ENCODE measurements at places on chromosomes 1 and 21.

DNA sequence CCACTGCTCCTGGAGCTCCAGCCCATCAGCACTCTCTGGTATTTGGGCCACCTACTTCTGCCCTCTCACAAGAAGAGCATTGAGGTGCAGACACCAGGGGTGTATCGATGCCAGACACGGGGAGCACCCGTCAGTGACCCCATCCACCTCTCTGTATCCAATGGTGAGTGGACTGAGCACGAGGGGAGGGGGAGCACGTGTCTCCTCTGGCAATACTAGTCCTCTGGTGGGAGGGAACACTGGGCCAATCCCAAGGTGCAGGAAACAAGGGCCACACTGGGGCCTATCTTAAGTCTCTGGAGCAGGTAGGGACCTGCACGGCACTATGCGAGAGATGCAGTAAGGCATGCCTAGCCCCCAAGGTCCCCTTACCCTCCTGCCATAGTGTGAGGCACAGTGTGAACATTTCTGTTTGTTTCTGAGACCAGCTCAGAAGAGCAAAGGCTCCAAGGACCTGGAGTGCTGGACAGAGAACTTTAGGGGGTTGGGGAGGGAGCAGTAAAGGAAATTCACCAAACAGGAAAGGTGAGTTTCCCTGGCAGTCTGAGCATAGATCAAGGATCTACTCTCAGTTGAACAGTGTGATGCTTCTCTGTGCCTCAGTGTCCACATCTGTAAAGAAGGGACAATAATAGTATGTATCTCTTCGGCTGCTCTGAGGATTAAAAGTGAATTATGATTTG, 2.3 kb downstream of the FCRLB start:
- no peak for DNase-seq

DNA sequence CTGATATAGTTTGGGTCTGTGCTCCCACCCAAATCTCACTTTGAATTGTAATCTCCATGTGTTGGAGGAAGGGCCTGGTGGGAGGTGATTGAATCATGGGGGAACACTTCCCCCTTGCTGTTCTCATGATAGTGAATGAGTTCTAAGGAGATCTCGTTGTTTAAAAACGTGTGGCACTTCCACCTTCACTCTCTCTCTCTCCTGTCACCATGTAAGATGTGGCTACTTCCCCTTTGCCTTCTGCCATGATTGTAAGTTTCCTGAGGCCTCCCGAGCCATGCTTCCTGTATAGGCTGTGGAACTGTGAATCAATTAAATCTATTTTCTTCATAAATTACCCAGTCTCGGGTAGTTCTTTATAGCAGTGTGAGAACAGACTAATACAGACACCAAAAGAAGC, 40.4 kb downstream of the FRRS1 start:
- no peak for DNase-seq

DNA sequence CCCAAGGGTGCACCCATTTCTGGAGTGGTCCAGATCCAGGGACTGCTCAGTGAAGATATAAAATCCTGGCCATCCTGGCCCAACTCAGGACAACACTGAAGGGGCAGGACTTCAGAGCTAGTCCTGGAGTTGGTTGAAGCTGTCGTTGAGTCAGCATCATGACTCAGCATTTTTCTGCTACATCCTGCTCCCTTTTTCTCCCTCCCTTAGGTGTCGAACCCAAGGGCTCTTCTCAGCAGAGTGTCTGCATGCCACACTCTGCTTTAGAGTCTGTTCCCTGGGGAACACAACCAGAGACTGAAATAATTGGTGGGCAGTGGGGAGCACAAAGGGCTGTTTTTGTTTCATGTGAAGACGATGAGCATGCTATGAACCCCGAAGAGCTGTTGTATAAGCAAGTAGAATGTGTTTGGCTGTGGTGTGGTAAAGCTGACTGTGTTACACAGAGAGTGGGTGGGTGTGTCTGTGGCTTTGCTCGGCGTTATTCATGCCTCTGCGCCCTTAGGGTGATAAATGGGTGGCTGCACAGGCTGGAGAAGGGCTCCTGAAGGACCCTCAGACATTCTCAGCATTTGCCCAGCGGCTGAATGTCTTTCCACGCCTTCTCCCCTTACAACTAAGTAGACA, 167.2 kb downstream of the CYYR1 start:
- peak; percentile 90 for DNase-seq

GRCh38 chr1:69639159-69639558, 71.4 kb downstream of the LRRC7 start:
- DNase-seq: no peak

- DNase-seq: no peak
These were observed 21.9 kb upstream of the MNDA start for GRCh38 chr1:158809256-158809655.

DNA sequence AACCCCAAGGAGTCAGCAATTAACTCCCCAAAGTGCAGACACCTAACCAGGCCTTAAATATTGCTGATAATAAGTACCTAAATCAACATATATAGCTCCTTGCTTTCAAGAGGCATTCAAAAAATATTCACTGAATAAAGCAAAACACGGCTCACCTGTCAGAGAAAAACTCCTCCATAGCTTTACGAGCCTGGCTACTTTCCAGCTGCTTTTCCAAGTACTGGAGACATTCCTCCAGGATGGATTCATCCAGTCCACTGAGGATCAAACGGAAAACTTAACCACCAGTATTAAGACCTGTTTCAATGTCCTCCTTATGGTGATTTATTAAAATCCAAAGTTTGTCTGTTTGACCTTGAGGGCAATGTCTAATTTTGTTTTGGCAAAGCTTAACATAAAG, 44.6 kb downstream of the UBR4 start:
- peak; percentile 28 for DNase-seq

DNA sequence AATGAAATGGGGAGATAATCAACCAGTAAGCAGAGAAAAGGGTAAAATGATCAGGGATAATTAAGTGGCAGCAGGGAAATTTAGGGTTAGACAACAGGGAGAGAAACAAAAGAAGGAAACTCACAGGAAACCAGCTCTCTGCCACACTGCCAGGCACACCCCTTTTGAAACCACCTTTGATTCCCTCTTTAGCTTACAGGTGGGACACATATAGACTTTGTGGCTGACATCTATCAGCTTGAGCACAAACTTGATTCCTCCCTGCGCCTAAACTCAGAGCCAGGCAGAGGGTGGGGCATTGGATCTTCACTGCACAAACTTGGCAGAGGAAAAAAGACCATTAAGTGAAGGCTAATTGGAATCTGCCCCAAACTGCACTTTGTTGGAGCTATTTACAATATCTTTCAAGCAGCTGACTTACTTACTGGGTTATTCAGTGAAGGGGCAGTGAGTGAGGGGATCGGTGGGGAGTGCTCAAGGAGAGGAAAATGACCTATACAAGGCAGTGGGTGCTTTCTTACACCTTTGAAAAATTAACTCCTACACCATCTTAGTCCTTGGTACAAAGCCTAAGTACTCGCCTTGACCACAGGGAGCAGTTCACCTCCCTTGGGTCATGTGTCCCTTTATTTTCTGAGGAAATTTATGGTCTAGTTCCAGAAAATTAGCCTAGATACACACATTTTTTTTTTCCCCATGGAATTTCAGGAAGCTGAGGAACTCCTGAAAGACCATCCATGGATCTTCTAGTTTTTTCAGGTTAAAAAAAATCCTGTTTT, 60.2 kb downstream of the PBX1 start:
- no peak for DNase-seq

- peak; percentile 95 for DNase-seq
These were observed 47.1 kb upstream of the IRF2BP2 start for GRCh38 chr1:234656944-234657654.

DNA sequence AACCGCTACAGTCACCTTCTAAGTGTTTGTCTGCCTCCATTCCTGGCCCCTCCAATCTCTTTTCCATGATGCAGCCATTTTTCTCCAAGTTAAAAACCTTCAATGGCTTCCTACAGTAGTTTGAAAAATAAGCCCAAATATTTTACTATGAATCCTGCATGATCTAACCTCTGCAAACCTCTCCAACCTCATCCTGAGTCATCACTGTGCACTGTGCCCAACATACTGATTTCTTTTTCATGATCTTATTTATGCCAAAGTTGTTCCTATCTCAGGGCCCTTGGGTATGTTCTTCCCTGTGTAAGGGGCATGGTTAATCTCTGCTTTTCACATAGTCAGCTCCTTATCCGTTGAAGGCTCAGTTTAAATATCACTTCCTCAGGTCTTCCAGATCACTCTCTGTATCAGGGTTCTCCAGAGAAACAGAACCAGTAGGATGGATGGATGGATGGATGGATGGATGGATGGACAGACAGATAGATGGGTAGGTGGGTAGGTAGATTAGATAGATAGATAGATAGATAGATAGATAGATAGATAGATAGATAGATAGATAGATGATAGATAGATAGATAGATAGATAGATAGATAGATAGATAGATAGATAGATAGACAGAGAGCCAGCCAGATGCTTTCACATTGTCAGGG, 18.1 kb upstream of the PTPN14 start:
- peak; percentile 73 for DNase-seq

DNA sequence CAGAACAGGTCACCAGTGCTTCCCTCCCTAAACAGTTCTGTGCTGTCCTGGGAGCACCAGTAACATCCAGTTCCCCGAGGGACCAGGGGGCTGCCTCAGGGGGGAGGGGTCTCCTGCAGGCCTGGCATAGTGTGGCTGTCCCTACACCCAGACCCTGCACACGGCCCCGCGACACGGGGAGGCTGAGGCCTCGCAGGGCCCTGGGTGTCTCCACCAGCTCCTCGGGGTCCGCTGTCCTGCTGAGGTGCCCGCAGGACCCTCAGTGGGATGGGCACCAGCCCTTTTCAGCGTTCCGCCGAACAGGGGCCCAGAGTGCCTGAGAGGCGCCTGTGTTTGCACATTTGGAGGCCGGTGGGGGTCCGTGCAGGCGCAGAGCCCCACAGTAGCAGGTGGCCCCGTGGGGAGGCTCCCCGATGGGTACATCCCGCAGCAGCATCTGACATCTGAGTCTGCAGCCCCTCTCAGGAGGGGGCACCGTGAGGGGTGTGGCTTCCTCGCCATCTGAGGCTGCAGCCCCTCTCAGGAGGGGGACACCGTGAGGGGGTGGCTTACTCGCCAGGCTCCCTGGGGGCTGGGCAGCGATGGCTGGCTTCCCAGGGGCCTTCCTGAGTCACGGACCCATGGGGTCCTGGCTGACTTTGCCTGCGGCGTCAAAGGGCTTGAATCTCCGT, 18.5 kb upstream of the C1orf159 start:
- DNase-seq: no peak

GRCh38 chr1:87030740-87031690, 116.6 kb downstream of the HS2ST1 start:
- no peak for DNase-seq

DNA sequence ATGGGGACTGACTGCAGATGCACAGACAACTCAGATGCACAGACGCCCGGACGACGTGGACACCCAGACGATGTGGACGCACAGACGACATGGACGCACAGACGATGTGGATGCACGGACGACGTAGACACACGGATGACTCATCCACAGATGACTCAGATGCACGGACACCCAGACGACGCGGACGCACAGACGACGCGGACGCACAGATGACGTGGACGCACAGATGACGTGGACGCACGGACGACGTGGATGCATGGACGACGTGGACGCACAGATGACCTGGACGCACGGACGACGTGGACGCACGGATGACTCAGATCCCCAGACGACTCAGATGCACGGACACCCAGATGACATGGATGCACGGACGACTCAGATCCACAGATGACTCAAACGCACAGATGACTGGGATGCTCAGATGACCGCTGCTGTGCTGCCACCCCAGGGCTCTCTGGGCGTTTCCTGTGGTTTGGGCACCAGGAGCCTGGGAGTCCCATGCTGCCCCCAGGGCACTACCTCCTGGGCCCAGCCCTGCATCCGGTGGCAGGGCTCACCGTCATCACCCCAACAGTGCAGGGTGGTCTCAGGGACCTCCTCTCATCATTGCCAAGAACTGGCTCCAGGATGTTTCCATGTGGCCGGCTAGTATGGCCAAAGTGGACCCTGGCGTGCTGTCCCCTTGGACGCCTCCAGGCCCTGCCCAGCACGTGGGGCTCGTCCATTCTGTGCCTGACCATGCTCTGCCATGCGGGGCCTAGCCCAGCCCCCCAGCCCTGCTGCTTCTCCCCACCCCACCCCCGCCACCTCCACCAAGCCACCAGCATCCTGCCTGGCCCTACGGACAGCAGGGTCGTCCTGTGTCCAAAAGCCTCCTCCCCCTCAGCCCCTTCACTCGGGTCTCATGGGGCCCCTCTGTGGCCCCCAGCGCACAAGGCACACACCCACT, 14.0 kb downstream of the FAAP20 start:
- peak; percentile 56 for DNase-seq

GRCh38 chr21:46368533-46369285, 44.8 kb downstream of the PCNT start:
- DNase-seq: no peak

GRCh38 chr1:21871943-21872342, 59.9 kb downstream of the LDLRAD2 start:
- DNase-seq: no peak

GRCh38 chr21:34688145-34688544, 19.4 kb downstream of the CLIC6 start:
- DNase-seq: no peak

DNA sequence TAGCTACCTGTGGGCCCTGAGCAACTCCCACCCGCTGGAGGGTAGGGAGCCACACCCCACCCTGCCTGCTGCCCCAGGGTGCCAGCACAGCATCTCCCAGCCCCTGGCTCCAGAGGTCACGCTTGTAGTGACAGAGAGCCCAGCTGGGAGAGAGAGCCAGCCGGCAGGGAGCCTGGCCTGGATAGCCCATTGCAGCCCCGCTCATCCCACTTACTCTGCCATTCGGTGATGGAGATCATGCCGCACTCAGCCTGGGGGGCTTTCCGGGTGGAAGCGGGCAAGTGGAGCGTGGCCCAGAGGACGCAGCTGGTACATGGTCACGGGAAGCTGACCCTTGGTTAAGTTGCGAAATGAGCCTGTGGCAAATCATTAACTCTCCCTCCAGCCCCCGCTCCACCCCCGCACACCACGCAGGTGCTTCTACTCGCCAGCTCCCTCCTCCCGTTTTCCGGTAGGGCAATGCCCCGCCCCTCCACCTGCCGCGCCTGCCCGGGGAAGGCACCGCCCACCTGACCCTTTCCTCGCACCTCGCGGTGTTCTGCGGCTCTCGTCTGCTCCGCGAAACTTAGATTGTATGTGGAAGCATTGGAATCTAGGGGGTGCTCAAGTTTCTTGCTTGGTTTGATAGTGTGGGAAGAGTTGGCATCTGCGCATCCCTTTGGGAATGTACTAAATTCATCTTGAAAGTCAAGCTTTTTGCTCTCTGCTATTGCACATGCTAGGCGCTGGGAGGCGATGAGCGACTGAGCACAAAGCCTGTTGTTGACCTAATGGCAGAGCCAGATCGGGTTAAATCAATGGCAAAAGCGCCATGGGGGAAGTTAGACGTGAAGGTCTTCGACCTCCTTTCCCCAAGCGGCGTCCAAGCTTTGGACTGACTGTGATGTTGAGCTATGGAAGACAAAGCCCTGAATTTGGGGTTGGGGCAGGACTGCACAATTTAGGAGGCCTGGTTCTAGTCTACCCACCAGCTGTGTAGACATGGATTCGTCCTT, at the start of gene GOLT1A:
TSS of gene GOLT1A (minus strand) at position 321 of the 995 bp plus-strand sequence. CDS start at position 239, 82 bp downstream.
- DNase-seq: peak; percentile 86

DNA sequence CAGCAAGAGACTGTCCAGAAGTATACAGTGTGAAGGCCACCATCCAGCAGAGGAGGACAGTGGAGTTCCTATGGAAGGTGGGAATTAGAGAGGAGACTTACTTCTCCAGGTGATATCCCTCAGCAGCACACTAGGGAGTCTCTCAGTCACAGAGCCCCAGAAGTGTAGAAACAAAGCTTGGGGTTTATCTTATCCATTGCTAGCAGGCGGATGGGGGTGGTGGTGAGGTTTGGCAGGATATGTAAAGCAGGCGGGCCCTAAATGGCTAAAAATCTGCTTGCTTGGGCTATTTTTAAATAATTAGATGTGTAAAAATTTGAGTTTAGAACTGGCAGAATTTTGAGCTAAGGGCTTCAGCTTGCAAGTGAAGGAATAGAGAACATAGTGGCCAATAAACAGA, 50.1 kb upstream of the RGS18 start:
- DNase-seq: no peak
